ENCODE measurements at places on chromosomes 4 and X.
A peak's percentile ranks its signal among the peaks of the same experiment; 100 is the strongest.

- DNase-seq = no peak
Observed at GRCh38 chrX:97756879-97757278, 873.2 kb downstream of the RPA4 start.

DNA sequence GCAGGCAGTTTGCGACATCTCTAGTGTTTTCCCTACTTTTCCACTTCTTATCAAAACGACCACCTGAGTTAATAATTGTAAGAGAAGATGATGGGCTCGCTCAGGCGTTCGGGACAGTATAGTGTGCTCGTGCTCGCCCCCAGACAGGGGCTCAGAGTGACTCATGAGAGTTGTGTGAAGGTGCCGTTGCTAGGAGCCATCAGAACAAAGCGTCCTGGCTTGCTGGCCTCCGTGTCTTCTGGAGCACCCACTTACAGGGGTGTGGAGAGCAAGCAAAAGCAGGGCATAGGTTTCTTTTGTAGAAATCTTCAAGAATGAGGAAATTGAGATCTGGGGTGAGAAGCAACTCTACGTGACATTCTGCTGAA, 73.0 kb upstream of the ADGRG2 start:
- no peak for DNase-seq

DNA sequence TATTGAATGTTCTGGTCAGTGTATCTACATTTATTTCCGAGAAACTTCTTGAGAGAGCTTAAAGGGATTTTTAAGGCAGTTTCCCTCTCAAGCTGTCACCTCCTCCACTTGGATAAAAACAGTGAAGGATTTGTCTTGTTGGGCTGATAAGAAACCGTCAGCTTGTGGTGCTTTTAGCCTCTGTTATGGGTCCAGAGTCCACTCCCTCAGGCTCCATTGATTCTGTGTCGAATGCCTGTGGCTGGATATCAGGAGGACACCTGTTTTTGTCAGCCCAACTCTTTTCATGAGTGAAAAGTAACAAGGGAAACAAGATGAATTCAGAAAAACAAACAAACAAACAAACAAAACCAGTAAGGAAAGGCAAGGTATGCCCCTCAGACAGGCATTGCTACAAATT, 12.4 kb downstream of the CLCN4 start:
- no peak for DNase-seq

DNA sequence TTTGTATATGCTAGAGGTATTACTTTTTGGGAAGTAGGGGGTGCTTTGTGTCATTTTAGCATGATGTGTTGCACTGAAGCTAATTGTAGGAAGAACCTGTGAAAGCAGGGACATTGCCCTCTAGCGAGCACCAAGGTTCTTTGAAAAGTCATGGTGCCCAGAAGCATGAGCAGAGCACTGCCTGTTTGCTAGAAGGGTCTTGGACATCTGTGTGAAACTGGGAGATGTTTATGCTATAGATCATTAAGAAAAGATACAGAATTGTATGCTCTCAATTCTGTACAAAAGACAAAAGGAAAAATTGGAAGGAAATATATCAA, 14.7 kb downstream of the GRPR start:
- DNase-seq = no peak

GRCh38 chr4:86593688-86594558, at the start of gene PTPN13:
TSS of gene PTPN13 (plus strand) at chr4:86594315. CDS start at chr4:86635257, 40,942 bp downstream.
- DNase-seq = peak; percentile 48

GRCh38 chr4:143558823-143559756, 45.6 kb downstream of the SMARCA5 start:
- no peak for DNase-seq

DNA sequence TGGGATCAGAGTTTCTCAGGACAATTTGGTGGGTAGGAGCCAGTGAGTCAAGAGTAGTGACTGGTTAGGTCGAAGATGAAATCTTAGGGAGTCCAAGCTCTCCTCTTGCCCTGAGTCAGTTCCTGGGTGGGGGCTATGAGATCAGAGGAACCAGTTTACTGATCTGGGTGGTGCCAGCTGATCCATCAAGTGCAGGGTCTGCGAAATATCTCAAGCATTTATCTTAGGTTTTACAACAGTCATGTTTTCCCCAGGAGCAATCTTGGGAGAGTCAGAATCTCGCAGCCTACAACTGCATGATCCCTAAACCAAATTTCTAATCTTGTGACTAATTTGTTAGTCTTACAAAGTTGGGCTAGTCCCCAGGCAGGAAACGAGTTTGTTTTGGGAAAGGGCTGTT, 1833.2 kb upstream of the PCDH7 start:
- DNase-seq = no peak

- no peak for DNase-seq
Observed at GRCh38 chr4:32172086-32172485, 1451.9 kb downstream of the PCDH7 start.

DNA sequence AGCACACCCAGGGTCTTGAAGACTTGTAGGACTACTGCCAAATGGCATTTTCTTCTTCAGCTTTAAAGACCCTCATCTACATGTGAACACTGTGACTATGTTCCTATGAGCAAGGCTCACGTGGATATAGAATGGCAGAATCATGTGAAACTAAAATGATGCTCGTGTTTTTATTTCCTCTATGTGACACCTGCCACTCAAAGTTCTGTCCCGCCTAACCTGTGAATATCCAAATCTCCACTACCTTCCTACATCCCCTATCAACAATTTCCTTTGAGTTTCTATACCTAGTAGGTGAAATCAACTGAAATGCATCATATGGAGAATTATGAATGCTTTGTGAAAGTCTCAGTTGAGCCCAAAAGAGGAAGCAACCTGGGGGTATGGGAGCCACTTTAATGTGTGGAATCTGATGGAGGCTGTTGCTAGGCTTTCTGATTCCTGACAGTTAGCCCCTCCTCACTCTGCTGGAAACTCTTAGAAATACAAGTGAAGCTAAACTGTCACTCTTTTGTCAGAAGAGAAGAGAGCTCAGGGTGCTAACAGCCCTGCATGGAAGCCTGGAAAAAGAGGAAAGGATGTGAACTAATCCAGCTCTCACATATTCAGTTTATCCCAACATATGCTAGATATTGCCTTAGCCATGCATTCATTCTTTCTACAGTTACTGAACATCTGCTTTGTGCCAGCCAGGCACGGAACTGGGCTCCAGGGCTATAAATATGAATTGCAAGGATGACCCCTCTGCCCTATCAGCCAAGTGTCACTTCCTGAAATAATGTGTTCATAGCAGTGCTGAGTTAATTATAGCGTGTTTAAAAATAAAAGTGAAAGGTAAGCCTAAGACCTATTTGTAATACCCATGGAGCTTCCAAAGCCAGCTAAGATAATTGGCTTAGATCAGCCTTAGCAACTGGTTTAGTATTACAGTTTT, 11.0 kb downstream of the LHFPL1 start:
- DNase-seq = no peak

GRCh38 chrX:69021141-69021960, 143.9 kb downstream of the PJA1 start:
- no peak for DNase-seq

GRCh38 chrX:145190801-145191389, 56.4 kb upstream of the SPANXN1 start:
- DNase-seq = no peak

GRCh38 chr4:2450394-2451035, 18.4 kb upstream of the RNF4 start:
- DNase-seq = no peak

DNA sequence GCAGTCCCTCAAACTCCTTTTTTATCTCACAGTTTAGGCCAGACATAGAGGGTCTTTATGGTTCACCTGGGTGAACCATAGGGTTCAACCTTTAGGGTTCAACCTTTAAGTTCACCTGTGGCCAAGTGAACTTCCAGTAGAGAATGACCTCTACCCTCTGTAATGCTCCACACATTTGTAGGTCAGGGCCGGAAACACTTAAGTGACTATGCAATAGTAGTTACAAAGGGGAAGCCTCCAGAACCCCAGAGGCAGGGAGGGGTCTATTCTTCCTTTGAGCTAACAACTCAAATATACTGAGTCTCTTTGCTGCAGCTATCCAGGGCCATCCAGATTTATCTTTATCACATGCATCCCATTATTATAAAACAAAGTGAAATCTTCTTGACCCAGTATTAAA, 100.0 kb downstream of the LARP1B start:
- no peak for DNase-seq

GRCh38 chrX:142214081-142214480, 9.0 kb upstream of the MAGEC2 start:
- no peak for DNase-seq

GRCh38 chrX:107747596-107748161, 27.9 kb downstream of the TSC22D3 start:
- no peak for DNase-seq

- no peak for DNase-seq
Observed at GRCh38 chr4:133186845-133187244, 37.8 kb downstream of the PCDH10 start.

- DNase-seq = no peak
Observed at GRCh38 chr4:89298155-89298554, 9.4 kb downstream of the GPRIN3 start.

DNA sequence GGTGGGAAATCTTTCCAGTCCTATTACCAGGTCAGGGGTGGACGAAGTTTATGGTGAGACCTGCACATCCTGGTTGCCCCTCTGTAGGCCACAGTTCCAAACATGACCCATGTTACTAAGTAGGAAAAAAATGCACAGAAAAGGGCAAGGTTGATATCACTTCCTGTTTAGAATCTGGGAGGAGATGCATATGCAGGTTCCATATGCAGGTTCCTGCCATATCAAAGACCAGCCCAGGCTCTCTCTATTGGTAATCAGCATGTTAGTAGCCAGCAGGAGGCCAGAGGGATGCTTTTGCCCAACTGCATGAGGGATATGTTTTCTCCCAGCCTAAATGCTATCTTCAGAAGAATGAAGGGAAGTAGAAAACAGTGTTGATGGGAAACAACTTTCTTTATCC, 657.2 kb downstream of the ANKRD50 start:
- no peak for DNase-seq

GRCh38 chrX:131762802-131763234, 218.9 kb downstream of the OR13H1 start:
- DNase-seq = peak; percentile 68

DNA sequence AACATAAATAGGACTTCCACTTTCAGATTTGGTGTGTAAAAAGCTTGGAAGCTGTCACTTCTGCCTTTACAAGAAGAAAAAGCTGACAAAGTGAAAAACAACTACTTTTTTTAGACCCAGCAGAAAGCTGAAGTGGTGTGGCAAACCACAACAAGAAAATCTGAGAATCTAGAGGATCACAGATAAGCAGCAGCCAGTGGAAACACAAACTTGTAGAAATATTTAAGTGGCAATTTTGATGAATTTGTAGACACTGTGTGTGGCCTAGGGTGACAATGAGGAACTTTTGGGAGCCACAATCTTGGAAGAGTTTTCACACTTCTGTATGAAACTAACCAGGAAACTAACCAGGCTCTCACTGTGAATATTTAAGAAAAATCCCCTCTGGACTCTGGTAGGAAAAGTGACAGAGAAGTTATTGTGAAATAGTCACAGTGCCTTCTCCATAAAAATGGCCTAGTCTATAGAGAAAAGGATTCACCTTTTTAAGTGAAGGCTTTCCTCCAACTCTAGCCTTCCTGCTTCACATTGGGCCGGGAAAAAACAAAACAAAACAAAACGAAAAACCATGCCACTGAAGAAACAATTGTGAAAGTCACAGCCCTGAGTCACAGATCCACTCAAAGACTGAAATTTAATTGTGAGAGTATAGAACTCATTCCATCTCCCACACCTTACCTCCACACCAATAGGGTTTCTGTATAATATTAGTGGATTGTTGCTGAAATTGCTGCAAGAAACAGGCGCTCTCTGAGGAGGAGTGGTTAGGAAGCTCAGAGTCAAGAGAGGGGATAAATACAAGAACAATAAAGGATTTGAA, 26.7 kb upstream of the GUCY1A1 start:
- no peak for DNase-seq

GRCh38 chrX:12223650-12224049, 85.4 kb downstream of the FRMPD4 start:
- DNase-seq = no peak

DNA sequence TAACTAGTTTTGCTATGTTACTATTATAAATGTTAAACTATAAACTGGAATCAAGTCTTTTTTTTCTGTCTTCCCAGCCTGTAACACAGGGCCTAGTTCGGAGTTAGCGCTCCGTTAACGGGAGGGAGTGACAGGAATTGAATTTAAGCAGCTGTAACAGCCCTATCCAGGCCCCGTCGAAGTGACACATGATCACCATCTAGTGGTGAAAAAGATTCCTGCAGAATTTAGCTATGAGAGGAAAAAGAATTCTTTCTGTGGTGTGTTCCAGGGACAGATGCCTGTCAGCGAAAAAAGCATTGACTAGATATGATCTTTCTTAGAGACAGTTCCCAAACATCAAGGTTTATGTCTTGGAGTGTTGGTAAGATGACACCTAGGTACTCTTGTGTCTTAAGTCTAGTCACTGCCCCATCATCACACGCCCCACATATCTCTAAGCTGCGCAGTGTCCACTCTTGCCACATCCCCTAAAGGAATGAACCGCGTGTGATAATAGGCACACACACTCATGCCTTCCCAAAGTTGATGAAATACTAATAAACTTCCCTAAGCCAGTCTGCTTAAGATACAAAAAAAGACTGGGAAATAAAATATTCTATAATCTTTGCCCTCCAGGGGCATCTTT, 2.1 kb downstream of the GAB3 start:
- no peak for DNase-seq

- no peak for DNase-seq
Observed at GRCh38 chr4:38866973-38867477, 581 bp upstream of the FAM114A1 start.

DNA sequence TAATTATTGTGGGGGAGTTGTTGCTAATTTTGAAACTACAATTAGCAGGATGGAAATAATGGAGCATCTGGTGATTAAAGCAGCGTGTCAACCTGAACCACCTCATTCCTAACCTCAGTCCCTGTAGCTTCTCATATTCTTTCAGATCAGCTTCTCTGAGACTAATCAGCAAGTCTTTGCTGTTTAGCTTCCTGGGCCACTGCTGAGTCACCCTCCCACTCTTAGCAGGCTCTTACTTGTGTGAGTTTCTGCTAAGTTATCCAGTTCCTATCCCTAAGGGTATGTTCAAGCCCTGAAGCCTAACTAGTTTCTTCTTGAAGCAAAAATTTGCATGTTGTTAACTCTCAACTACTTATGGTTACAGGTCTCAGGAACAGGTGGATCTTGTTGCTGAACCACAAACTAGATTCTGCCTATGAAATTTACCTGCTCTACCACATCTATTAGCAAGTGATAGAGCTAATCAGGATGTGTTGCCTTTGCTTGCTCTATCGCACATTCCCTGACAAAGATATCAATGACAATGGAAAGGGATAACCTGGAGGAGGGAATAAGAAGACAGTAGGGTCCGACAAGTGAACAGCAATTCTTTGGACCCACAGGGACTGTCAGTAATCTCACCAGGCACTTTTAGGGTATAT, 134.2 kb downstream of the EIF4E start:
- DNase-seq = no peak

DNA sequence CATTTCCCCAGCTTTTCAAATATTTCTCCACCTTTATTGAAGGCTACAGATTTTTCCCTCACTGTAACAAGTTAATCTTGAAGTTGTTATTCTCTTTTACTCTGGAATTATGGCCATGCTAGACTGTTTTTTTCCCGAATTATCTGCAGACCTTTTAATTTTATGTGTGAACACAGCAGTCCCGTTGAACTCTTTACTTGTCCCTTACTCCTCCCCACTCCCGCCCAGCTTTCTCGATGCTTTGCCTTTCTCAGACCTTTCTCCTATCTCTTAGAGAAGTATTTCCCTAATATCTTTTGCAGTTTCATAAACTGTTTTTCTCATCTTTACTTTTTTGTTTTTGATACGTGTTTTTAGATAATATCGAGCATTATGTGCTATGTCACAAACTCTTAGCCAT, 776 bp downstream of the CEP44 start:
- no peak for DNase-seq

GRCh38 chr4:9812501-9813340, 31.3 kb downstream of the DRD5 start:
- no peak for DNase-seq

All from HL-60 (cell line).